ENCODE measurements at places on chromosomes 11 and 22.

DNA sequence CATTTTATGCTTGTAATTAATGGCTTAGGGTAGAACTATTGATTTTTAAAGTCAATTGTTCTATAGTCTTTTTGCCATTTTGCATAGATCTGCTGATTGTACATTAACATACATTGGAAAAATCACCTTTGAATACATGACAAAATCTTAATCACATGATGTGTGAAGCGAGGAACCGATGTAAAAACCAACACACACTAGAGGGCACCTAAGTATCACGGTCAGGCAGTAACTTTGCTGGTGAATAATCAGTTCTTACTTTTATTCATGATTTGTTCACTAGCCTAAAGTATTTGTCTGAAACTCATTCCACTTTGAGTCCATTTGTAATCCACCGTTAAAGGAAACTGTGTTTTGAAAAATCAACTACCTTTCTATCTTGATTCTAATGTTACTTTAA, 28.2 kb downstream of the JHY start:
- no peak for DNase-seq

DNA sequence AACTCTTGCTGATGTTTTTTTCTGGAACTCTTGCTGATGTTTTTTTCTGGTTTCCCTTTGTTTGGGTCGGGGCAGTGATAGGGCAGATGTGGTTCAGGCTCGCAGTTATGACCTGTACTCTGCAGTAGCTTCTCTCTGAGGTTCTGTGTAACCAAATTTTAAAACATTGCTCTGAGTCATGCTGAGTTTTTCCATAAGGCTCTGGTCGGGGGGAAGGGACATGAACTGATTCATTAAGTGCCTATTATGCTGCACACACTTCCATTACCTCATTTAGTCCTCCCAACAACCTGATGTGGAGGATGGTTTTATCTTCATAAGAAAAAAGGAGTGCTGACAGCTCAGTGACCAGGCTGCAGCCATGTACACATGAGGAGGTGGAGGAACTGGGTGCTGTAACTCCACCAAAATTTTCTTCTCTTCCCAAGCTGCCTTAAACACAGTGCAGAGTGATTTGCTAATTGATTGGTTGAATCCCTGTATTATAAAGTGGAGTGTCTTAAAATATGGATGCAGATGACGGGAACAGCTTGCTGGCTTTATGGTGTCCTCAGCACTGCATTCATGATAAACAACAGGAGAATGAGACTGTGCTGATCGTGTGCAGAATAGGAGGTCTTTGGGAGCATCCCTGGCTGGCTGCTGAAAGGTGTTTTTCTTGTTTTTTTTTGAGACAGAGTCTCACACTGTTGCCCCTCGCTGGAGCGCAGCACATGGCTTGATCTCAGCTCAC, 19.1 kb downstream of the TNRC6B start:
- no peak for DNase-seq

- no peak for DNase-seq
Observed at GRCh38 chr11:61121917-61122316, 19.6 kb downstream of the CD5 start.

DNA sequence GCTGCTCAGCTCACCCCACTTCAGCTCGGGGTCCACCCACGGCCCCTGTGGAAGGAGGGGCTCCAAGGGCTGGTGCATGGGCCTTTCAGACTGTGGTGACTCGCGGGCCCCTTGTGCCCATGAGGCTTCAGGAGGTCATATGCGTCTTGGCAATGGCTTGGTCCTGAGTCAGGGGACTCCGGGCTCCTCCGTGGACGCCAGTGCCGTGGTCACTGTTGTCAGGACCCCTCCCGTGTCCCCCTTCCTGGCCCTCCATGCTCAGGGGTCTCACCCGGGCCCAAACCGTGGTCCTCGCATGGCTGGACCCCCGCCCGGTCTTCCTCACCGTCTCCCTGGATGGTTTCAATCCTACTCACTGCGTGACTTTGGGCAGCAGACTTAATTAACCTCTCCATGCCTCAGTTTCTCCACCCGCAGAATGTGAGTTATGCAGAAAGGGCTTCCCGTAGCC, 436.4 kb downstream of the TBC1D22A start:
- no peak for DNase-seq

DNA sequence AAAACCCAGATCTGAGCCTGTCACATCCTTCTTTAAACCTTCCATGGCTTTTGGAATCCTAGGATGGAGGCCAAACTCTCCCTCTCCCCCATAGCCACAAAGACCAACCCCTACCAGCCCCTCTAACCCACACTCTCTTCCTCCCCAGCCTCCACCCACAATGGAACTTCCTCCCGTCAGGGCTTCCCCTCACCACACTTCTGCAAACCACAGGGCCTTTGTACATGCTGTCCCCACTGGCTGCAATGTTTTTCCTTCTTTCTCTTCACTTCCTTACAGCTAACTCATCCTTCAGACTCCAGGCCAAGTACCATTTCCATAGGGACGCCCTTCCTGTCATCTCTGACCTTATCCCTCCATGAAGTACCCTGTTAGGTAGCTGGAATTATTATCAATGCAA, 393.5 kb downstream of the MN1 start:
- DNase-seq = no peak

GRCh38 chr22:39634530-39635405, 64.2 kb downstream of the CACNA1I start:
- no peak for DNase-seq

GRCh38 chr11:133995066-133995465, 38.3 kb upstream of the IGSF9B start:
- DNase-seq = no peak

DNA sequence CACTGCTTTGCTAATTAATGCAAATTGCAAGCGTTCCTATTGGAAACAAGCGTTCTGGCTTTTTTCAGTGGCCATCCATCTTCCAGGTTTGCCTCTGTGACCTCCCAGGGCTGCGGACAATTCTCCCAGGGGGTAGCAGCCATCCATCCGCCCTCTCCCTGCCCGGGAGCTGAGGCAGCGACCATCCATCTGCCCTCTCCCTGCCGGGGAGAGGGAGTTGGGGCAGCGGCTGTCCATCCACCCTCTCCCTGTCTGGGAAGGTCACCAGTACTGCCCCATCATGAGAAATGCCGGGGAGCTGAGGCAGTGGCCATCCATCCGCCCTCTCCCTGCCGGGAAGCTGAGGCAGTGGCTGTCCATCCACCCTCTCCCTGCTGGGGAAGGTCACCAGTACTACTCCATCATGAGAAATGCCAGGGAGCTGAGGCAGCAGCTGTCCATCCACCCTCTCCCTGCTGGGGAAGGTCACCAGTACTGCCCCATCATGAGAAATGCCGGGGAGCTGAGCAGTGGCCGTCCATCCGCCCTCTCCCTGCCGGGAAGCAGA, 394.7 kb downstream of the BRD1 start:
- no peak for DNase-seq

GRCh38 chr11:101264306-101264705, 134.7 kb upstream of the PGR start:
- no peak for DNase-seq

- DNase-seq = no peak
Observed at GRCh38 chr22:40449676-40450035, 79.3 kb downstream of the SGSM3 start.

GRCh38 chr11:2816941-2817421, 68.6 kb downstream of the CDKN1C start:
- DNase-seq = no peak

DNA sequence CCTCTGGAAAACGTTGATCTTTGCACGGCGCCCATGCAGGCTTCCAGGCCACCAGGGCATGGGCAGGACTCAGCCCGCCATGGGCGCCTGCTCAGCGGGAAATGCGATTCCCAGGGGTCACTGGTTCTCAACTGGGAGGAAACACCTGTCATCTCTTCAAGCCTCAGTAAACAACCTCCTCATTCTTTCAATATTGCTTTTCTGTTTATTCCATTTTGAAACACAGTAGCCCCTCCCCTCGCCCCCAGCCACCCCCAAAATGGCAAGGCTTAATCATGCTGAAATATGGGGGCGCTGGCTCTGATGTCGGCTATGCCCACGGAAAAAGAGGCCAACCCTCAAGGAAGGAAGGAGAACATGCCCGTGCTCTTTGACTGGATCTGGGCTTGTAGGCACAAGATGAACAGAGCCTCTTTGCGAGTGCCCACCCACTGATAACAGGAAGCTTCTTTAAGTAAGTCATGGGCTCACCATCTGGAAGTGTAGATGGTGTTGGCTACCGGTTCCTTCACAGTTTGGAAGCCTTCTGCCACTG, 594 bp upstream of the POU2AF1 start:
- no peak for DNase-seq

DNA sequence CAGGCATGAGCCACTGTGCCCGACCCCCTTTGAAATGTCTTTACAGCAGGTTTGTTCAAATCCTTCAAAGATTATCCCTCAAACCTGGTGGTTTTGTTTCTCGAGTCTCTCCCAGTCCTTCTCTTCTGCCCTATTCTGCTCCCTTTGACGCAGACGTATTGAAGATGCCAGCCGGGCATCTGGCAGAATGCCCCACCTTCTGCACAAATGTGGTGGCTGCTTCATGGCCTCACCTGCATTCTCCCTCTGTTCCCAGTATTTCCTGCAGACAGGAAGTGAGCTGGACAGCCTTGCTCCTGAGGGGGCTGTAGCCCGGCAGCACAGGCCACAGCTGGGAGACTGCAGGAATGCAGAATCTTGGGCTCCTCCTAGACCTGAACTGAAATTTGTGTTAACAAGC, 4.8 kb upstream of the NAP1L4 start:
- no peak for DNase-seq

DNA sequence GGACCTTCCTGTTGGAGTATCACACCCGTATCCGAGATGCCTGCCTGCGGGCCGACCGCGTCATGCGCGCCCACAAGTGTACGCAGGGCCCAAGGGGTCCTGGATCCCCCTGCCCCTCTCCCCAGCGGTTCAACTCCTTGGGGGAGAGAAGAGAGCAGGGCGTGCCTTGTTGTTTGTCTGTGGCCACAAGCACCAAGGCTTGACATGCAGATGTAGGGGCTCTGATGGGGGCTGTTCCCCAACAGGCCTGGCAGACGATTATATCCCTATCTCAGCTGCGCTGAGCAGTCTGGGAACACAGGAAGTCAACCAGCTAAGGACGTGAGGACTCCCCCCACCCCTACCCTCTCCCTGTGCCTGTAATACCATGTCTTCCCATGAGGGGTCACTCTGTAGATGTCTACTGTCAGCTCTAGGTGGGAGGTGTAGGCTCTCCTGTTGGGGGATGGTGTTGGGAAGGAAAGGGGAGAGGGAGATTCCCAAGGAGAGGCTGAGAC, 6.8 kb downstream of the CFL1 start:
- DNase-seq = no peak

GRCh38 chr11:14112721-14113120, 150.2 kb downstream of the SPON1 start:
- no peak for DNase-seq

- no peak for DNase-seq
Observed at GRCh38 chr11:46528445-46529094, 65.3 kb downstream of the AMBRA1 start.

- no peak for DNase-seq
Observed at GRCh38 chr11:3160252-3161031, 4.7 kb downstream of the OSBPL5 start.

- no peak for DNase-seq
Observed at GRCh38 chr11:86469491-86470388, 95.1 kb downstream of the CCDC81 start.

GRCh38 chr11:119310682-119311052, 6.3 kb downstream of the MCAM start:
- no peak for DNase-seq

DNA sequence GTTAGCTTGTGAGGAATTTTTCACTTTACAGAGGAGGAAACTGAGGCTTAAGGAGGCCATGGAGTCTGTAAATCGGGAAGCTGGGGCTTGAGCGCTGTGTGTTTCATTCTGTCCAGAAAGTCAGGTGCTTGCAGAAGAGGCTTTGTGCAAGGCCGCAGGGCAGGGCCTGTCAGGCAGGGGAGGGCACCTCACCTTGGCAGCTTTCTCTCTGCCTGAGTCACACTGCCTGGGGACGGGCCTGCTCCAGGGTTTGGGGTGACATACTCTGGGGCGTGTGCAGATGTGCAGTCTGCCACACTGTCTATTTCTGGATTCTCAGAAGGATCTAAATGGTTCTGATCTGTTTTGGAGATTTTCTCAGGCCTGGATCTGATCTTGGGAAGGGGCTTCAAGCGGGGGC, 8.4 kb downstream of the INCENP start:
- DNase-seq = no peak

DNA sequence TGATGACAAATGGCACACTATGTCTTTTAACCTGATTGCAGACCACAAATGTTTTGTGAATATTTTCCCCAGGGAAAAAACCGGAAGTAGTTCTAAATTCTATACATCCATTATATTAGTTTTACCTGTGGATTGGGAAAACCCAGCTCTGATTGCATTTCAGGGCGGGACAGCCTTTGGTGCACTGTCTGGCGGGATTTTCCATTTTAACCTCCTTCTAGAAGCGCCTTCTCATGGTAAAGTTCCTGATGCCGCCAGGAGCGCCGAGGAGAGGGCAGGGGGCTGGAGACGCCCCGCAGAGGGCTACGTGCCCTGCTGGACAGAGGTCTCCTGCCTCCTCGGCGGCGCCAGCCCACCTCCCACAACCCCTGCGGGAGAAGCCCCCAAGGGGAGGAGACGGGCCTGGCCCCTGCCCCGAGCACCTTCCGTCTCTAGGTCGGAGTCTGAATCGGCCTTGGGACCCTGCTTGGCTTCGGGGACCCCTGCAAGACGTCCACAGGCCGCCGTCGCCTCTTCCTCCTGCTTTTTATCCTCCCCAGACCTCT, 1.2 kb upstream of the P2RX6 start:
- no peak for DNase-seq

DNA sequence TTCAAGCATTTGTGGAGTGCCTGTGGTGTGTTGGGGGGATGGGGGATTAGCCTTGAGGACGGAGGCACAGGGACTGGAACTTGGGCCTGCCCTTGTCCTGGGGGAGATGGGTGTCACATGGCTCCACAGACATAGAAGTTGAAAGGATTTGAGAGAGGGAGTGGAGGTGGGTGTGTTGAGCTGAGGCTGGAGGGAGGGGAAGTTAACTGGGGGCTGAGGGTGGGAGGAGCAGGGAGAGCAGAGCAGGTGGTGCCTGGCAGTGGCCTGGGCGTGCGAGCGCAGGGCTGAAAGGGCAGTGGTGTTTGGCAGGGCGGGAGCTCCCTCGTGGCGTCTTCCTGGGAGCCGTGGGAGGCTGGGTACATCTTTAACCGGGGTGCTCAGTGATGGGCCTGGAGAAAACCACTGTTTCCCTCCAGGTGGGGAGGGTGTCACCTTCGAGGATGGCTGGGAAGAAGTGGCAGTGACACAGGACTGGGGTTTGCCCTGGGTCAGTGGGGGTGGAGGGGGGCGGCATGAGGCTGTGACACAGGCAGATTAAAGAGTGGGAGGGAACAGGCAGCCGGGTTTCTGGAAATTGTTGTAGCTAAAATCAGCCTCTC, 45.5 kb downstream of the AP2A2 start:
- no peak for DNase-seq

- no peak for DNase-seq
Observed at GRCh38 chr22:50399751-50400331, 56.7 kb downstream of the PPP6R2 start.
